ENCODE measurements at places on chromosomes 11 and 22.

DNA sequence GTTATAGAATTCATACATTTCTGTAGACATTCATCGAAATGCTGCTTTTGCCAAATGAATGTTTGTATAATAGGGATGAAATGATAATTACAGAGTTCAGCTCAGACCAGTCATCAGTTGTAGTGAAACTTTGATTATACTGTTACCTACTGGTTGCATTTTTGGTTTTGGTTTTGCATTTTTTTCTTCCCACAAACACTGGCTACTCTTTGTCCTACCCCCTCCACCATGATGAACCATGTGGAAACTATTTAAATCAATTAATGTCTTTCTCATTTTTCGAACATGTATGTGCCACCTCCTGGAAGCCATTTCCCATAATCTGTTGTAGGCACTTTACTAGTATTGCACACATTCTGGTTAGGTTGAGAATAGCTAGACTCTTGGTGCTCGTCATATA is 75.3 kb upstream of the MTNR1B start:
- no peak for DNase-seq

DNA sequence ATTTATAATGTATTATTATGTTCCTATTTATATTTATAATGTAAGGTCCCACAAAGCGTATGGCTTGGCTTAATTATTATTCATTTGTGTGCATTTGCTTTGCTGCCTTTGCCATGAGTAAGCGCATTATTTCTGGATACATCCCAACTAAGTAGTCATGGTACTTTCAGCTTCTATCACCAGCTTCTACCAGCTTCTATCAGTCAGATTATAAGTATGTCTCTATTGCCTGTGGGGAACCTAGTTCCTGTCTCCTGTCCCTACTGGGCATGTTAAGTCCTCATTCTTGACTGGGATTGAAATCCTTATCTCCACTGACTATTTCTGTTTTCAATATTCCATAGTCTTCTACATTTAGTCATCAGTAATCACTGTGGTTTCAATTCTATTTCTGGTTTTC is 33.5 kb upstream of the OR10W1 start:
- DNase-seq = no peak

DNA sequence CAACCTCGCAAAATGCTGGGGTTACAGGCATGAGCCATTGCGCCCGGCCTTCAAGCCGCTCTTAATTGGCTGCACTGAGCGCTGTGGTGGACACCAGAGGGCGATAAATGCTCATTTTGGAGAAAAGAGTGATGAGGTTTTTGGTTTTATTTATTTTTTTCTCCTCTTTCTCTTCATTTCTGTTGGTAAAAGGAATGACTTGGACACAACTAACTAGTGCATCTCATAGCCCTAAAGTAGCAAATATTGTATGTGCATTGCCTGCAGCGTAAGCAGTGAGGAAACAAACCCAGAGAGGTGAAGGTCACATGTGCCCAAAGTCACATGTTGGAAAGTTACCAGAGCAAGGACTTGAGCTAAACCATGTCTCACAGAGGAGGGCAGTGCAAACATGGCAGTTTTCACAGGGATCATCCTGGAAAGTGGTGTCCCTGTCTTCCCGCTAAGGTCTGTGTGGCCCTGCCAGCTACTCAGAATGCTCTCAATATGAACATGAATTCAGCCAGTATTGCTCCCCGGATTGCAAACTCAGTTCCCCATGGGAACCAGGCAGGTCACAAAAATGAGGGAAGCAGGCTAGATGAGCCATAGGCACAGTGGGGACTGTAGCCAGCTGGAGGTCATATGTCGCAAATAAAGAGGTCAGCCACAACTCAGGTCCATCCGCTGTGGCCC is 8.6 kb upstream of the CD82 start:
- DNase-seq = peak; percentile 75

GRCh38 chr11:76838678-76839068 is 22.0 kb upstream of the ACER3 start:
- DNase-seq = no peak

- DNase-seq = no peak
Measured at GRCh38 chr11:107547961-107548360, 17.6 kb downstream of the ALKBH8 start.

GRCh38 chr11:17634776-17635550 is 84.4 kb upstream of the MYOD1 start:
- no peak for DNase-seq

- no peak for DNase-seq
Measured at GRCh38 chr11:7673724-7674434, 579 bp upstream of the CYB5R2 start.

DNA sequence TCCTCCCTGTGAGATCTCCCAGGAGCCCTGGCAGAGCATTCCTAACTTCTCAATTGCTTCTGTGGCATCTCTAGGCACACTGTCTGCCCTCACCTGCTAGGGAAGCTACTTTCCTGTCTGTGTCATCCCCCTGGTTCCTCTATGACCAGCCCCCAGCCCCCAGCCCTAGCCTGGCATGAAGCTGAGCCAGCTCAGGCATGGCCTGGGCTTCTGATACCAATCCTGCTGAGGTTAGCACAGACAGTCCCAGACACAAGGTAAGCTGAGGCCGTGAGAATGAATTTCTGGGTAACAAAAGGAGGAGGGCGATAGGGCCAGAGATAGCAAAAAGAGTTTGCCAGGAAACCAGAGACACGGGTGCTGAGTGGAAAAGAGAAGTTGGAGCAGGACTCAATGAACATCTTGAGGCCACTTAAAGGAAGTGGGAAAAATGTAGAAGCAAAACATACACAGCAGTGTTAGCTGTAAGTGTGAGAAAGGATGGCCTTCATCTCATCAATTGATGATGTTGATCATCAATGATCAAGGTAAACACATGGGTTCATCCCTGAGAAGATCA is 87.6 kb upstream of the PICALM start:
- no peak for DNase-seq

DNA sequence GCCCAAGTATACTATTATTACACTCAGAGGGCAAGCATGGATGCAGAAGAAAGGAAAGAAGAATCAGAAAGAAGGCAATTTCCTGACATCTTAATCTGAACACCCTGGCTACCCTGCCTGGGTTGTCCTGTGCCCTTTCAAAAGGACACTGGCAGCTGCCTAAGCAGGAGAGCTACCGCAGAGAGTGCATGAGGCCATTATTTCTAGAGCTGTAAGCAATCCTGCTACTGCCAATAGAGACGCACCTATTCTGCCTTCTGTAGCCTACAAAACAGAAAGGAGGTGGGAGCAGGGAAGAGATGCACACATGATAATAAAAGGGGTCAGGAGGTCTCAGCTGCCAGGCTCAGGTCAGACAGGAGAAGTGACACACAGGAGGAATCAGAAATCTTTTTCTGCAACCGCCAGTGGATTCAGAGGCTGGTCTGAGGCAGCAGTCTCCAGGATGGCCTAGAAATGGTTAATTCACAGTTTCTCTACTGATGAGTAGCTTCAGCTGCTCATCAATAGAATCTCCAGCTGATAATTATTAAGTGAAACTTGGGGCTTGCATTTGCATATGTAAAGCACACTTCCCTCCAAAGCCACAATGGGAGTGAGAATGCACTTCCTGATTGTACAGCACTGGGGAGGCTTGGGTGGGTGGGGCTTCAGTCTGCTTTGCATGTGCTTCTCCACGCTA is 253.9 kb downstream of the LARGE1 start:
- no peak for DNase-seq
